Suppressor macrophage treated with lipopolysaccharide for 1 hour (primary cell): ENCODE measurements at places on chromosomes 3 and 15.
A peak's percentile ranks its signal among the peaks of the same experiment; 100 is the strongest.

DNA sequence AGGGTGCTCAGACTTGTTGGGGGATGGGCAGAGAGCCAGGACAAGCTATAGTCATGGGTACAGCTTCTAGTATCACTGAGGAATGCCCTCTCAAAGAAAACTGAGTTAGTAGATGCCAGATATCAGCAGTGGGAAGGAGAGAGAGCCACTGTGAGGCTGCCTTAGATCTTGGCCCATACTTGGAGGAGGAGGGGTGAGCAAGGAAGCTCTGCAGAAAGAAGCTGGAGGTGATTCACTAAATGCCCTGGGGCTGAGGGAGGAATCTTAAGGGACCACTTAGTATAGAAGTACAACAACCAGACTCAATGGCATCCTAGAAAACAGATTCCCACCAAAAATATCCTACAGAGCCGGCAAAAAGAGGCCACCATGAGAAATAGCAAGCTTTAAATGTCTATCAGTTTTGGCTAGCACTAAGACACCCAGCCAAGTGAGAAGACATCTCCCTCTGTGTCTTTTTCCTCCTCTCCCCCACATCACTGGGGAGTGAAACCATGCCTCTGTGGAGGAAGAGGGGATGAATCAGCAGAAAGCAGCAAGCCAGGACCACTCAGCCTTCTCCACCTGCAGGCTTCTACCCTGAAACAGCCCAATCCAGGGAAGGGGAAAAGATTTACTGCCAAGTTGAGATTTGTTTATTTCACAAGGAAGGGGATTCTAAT, 282.5 kb upstream of the STT3B start:
- DNase-seq, result no peak

DNA sequence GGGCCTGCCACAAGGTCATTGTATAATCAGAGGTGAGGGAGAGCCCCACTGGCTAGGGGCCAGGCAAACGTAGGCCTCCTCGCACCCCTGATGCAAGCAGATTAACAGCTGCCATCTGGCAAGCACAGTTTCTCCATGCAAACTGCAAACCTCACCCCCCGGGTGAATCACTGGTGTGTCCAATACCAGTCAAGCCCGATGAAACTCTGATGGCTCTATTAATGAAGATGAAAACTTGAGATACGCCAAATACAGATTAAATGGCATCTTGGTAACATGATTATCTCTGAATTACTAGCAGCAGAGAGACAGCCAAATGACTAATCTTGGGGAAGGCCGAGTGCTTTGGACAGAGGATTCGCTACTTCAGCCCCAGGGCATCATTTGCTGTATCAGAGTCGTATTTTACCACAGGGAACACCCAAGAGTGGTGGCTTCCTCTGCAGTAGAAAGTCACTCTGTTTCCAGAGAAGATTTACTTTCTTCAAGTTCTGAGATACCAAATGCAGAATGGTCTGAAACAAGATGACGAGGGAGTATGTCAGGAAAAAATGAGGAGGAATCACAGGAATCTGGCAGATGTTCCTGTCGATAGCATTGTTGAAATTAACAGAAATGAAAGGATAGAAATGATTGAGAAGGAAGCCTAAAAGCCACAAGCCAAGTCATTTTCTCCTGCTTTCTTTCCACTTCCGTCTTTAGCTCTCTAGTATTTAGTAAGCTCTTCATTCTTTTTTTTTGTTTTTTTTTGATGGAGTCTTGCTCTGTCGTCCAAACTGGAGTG, 96.2 kb upstream of the NR2F2 start:
- no peak for DNase-seq

- no peak for DNase-seq
These were observed 32.1 kb upstream of the TRPM7 start for GRCh38 chr15:50718700-50719125.

GRCh38 chr15:54571576-54571975, 593.3 kb downstream of the UNC13C start:
- peak; percentile 22 for DNase-seq

GRCh38 chr3:192570821-192571791, 156.2 kb downstream of the FGF12 start:
- no peak for DNase-seq

GRCh38 chr3:127307916-127308315, 20.1 kb upstream of the PRR20G start:
- DNase-seq, result peak; percentile 45

GRCh38 chr15:67997996-67998395, 56.1 kb upstream of the PIAS1 start:
- peak; percentile 37 for DNase-seq

DNA sequence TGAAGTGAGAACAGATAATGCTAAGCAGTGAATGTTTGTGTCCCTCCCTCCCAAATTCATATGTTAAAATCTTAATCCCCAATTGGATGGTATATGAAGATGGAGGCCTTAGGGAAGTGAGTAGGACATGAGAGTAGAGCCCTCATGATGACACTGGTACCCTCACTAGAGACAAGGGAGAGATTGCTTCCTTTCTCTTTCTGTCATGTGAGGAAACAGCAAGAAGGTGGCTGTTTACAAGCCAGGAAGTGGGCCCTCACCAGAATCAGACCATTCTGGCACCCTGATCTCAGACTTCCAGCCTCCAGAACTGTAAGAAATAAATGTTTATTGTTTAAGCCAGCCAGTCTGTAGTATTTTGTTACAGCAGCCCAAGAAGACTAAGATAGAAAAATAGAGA, 209.5 kb downstream of the SATB1 start:
- no peak for DNase-seq
